T-helper 2 cell treated with Interferon-gamma antibody and Interleukin-4, amounts not matched to agents 5 μg/mL and 100 μg/mL, for 36 hours (primary cell): ENCODE measurements at places on chromosomes 2 and 18.
A peak's percentile ranks its signal among the peaks of the same experiment; 100 is the strongest.

DNA sequence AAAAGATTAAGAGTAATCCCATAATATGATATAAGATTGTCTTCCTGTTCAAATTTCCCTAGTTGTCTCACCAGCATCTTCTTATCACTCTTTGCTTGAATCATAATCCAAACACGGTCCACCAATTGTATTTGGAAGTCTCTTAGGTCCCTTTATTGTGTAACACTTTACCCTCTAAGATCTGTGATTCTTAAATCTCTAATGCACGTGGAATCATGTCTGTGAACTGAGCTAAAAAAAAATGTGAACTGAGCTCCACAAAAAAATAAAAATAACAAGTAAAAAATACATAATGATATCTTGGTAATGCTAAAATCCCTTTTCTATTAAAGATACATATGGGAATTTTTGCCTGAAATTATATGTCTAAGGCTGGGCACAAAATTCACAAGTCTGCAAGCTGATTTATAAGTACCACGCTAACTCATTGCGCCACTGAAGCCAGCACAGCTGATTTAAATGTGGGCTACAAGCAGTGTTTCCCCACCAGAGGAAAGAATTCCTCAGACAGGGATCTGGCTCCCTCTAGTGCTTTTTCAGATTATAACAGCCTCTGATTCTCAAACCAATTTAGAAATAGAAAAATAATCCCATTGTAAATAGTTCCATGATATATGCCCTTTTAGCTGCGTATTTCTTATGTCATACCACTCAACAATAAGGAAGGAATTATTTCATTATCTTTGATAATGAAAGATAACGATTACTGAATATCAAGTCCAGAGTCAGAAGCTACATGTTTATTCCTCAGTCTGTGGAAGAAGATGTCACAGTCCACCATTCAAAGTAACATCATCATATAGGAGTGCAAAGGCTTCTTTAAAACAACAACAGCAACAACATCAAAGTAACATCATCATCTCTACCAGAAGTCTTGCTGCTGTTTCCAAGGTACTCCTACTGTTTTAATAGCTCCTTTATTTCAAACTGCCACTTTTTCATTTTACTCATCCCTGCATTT, 22.9 kb downstream of the RBM43 start:
- DNase-seq = peak; percentile 9

DNA sequence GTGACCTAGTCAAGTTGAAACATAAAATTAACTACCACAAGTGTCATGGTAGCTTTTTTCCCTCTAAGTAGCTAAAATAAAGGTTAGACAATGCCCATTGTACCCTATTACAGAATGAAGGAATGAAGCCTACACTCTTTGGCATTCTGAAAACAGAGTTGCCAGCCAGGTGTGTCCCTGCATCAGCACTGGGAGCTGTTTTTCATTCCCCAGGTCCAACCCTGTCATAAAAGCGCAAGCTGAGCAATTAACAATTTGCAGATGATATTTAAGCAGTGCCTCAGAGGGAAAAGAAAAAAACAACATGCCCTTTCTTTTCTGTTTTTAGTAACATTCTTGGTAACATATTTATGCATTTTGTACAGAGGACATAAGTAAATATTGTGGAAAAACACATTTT, 46.8 kb upstream of the MGAT4A start:
- no peak for DNase-seq

DNA sequence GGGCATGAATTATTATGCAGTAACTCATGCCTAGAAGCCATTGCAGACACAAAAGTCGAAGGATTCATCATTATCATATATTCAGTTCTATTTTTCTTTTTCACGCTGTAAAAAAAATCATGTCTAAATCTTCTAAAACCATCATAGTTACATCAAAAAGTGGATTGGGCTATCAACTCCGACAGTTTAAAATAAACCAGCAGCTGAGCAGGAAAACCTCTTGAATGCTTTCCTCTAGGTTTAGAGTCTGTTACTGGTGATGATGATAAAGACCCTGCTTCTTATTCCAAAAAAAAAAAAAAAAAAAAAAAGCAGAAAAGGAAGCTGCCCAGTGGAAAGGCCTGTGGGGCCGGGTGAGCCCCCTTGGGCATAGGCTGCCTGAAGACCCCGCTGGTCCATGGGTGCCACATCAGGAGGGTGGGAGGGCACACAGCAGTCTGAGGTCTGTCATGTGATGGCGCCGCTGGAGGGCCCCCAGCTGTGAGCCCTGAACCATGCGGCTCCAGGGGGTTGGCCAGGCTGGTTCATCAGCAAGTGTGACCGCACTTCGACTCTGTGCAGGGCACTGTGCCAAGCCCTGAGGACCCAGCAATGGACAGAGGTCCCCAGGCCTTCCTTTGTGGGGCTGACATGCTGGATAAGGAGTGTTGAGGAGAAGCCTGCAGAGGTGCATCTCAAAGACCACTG, 199.6 kb downstream of the EIPR1 start:
- no peak for DNase-seq

GRCh38 chr18:49875783-49876182, 62.5 kb upstream of the ACAA2 start:
- DNase-seq = no peak

DNA sequence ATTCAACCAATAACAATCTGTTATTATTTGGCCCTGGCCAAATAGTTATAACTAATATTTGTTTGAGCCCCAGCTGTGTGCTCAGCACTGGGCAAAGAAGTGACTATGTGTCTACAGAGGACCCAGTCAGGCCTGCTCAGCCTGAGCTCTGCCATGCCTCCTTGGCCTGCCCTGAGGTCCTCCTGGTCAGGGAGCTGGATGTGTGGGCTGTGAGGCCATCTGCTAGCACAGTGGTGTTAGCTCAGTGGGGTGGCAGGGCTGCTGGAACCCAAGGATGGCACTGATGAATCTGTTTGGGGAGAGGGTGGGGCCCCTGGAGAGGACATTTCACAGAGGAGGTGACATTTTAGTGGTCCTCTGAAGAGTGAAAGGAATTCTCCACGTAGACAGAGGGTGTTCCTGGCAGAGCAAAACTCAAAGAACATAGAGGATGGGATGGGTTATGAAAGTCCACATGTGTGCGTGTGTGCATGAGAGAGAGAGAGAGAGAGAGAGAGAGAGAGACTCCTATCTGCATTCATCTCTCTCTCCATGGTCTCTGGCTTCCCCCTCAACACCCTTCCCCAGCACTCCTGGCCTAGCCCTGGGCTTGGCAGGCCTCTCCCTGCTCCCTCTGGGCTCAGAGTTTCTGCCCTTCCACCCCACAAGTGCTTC, 21.2 kb upstream of the ATOH8 start:
- DNase-seq = no peak

- DNase-seq = no peak
Observed at GRCh38 chr2:776487-776886, 99.3 kb upstream of the TMEM18 start.

GRCh38 chr18:8978394-8978793, 124.1 kb upstream of the NDUFV2 start:
- DNase-seq = no peak

- DNase-seq = no peak
Observed at GRCh38 chr2:84427235-84428138, 31.6 kb downstream of the SUCLG1 start.

DNA sequence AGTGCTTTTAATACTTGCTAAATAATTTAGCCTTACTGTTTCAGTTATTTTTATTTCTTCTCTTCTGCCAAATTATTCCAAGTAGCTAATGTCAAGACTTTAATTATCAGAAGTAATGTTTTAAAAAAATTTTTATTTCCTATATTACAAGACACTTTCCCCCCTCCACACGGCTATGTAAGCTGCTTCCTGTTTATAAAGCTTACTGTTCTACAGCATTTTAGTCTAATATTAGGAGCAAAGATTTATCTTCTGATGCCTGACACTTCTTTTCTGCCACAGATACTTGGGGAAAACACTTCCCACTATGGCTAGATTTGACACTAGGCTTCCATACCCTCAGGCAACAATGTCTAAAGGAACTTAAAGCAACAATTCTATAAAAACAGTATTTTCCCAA, 62.3 kb downstream of the ROCK1 start:
- no peak for DNase-seq

DNA sequence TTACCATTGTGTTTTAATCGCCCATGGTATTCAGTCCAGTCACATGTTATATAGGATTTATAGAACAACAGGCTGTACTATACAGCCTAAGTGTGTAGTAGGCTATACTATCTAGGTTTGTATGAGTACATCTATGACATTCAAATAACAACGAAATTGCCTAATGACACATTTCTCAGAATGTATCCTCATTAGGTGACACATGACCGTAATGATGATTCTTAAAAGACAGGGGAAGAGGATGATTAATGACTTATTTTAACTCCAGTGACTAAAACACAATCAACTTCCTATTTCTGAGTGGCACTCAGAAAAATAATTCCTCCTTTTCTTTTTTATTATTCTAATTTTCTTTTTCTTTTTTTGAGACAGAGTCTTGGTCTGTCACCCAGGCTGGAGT, 63.0 kb upstream of the ACSL3 start:
- no peak for DNase-seq

GRCh38 chr2:221502270-221503010, 69.7 kb downstream of the EPHA4 start:
- DNase-seq = no peak

DNA sequence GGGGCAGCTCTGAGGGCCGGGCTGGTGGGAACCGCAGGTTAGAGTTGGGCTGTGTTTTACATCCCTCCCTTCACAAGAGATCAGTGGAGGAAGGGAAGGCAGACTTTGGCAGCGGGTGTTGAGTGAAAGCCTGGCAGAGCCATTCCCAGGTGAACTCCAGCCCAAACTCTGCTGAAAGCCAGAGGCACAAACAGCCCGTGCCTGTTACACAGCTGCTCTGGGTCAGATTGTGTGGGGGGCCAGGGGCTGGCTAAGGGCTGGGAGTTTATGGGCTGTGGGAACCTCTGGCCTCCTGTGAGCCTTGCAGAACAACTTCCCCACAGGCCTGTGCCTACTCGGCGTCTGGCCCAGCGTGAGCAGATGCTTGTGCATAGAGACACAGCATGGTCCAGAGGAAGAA, 286.8 kb downstream of the CLIP4 start:
- DNase-seq = no peak

- DNase-seq = no peak
Observed at GRCh38 chr2:436205-436604, 148.3 kb upstream of the ALKAL2 start.

DNA sequence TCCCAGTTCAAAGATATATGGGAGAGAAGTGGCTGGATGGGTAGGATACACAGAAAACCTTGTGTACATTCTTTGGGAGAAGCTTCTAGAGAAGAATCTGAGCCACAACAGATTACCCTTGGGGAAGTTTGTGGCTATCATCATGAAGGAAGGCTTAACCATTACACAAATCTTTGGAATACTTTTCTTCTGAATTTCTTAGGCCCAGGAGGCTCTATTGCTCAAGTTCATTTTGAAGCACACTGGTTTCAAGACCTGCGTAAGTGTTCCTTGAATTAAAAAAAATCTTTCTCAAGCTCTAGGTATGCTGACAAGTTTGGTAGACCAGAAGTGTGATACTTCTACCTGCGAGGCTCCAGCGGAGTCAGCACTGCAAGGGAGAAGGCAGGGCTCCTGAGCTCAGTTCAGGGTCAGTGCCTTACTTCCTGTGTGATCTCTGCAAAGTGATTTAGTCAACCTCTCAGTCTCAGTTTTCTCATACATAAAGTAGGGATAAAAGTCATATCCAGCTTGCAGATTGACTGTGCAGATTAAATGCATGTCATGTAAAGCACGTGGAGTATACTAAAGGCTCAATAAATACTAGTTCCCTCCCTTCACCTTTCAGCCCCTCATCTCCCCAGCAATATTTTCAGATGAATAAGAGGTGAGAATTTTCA, 438.6 kb downstream of the DLGAP1 start:
- DNase-seq = no peak

GRCh38 chr2:226387499-226387942, 412.1 kb downstream of the IRS1 start:
- no peak for DNase-seq

DNA sequence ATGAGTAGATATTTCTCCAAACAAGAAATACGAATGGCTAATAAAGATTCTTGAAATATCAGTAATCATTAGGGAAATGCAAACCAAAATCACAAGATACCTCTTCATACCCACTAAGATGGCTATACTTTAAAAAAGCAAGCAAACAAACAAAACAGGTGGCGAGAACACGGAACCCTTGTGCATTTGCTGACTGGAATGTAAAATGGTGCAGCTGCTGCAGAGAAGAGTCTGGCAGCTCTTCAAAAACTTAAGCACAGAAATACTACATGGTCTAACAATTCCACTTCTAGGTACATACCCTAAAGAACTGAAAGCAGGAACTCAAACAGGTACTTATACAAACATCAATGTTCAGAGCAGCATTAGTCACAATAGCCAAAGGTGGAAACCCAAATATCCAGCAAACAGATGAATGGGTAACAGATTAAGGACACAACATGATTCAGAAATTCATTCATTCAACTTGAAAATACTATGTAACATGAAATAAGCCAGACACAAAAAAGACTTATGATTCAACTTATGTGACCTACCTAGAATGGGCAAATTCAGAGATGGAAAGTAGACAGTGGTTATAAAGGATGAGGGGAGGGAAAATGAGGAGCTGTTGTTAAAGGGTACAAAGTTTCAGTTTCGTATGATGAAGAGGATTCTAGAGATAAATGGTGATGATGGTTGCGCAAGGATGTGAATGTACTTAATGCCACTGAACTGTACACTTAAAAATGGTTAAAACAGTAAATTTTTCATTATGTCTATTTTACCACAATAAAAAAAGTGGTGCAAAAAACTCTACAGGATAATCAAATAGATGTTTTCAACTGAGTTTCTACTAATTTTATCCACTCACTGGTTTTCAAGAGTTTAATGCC, 26.9 kb upstream of the GPR75 start:
- DNase-seq = no peak

DNA sequence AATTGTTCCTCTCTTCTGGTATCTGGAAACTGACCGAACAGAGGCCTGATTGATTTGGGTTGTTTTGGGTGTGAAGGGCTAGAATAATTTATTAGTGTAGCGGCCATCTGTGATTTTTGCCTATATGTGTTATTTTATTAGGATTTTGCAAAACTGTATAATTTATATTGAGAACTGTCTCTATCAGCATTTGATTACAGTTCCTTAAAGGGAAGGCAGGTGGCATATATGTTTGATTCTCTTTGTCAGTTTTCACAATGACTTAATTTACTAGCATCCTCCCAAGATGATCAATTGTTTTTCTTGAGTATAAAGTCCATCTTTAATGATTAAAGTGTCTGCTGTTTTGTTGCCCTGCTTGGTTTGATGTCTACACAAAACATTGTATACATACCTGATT, 4.5 kb downstream of the NBEAL1 start:
- DNase-seq = no peak
